ENCODE measurements at places on chromosomes 4 and X.

DNA sequence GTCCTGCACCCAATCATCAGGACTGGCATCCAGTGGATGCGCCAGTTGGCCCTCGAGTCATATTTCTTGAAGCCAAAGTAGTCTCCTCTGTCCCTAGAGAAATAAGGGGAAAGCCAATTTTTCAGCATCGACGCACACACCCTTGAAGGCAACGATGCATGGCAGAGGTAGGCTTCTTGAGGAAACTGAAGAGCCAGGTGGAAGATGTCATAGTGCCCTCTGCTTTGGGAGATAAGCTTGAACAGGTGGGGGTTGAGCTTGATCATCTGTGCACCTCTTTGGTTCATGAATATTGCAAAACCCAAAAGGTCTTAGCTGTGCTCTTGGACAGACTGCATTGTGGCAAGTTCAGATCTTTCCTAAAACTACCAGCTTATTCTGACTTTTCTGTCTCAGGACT lies 34.6 kb upstream of the WDR1 start:
- DNase-seq: peak; percentile 86

DNA sequence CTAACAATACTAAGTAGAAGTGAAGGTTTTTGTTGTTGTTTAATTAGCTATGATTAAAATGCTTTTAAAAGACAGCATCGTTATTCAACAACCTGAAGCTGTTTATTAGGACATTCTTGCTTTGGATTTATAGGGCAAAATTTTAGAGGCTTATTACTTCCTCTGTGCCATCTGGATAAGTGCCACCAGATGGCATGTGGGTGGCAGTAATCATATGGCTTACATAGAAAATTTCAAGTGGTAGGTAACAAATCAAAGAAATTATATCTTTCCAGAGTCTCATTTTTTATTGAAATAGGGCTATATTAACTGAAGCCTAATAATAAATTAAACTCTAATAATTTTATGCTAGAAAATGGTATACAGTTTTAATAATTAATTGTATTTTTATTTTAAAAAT lies 83.3 kb upstream of the HTR2C start:
- DNase-seq: no peak

- DNase-seq: no peak
Observed at GRCh38 chr4:156723951-156724668, 247.5 kb downstream of the PDGFC start.

- DNase-seq: no peak
Observed at GRCh38 chr4:12071316-12071715, 642.6 kb upstream of the HS3ST1 start.

DNA sequence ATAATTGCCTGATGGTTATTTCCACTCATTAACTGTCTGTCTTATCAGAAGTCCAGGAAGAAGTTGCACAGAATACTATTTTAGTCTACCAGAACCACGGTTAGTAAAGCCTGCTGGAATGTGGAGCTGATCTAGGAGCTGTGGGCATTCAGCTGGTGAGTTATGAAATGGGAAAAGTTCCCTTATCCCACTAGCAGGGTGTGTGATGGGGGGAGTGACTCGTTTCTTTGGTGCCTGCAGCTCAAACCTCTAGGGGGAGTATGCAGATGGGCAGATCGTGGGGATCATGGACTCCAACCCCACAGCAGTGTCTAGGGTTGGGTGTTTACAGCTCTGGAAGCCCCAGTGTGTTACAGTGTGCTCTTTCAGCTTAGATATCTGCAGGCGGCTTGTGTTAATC lies 305.7 kb upstream of the BOD1L1 start:
- DNase-seq: no peak

DNA sequence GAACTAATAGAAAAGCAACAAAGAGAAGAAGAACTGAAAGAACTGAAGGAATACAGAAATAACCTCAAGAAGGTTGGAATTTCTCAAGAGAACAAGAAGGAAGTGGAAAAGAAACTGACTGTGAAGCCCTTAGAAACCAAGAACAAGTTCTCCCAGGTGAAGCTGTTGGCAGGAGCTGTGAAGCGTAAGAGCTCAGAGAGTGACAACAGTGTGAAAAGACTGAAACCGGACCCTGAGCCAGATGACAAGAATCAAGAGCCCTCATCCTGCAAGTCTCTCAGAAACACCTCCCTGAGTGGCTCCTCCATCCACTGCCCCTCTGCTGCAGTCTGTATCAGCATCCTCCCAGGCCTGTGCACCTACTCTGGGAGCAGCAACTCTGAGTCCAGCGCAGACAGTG lies 8.4 kb upstream of the FHDC1 start:
- DNase-seq: no peak

GRCh38 chrX:120251471-120252011 lies 929 bp downstream of the ZBTB33 start:
- peak; percentile 44 for DNase-seq

- DNase-seq: no peak
Observed at GRCh38 chrX:139063364-139063763, 351.8 kb upstream of the FGF13 start.
